Osteoblast (primary cell): ENCODE measurements at places on chromosomes 5 and 9.

DNA sequence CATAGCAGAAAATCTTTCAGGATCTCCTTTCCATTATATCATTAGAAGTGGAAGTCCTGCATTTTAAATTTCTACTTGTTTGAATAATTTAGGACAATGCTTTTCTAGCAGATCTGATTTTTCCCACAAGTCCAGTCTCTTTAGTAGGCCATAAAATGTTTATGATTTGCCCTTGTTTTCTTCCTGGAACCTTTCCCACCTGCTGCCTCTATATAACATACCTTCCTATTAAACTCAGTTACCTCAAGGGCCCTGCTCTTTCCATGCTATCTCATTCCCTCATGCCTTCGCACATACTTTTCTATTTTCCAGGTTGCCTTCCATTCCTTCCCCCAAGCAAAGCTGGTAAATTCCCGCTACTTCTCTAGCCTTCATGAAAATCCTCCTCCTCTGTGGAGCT, 187.0 kb upstream of the EFNA5 start:
- no peak for DNase-seq

- DNase-seq: no peak
Measured at GRCh38 chr9:13588151-13589033, 308.9 kb upstream of the MPDZ start.

DNA sequence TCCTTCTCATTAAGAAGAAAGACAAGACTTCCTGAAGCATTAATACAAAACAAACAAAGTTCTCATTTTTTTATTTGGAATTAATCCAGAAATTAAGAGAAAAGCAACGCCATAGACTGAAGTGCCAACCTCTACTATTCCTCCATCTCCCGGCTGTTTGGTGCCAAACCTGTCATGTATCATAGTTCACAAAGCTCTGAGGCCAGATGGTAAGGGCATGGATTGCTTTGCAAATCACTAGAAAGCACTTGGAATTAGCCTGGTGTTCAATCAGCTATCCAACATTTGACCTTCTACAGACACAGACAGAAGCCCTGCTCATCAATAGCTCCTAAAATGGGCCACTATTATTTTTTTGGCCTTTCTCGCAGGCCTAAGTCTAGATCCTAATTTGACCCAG, 33.8 kb downstream of the HTR1A start:
- DNase-seq: no peak

GRCh38 chr9:127921557-127922120, 4.8 kb upstream of the ST6GALNAC4 start:
- DNase-seq: peak; percentile 96

- DNase-seq: no peak
Measured at GRCh38 chr5:170113522-170113900, 7.8 kb downstream of the FOXI1 start.

DNA sequence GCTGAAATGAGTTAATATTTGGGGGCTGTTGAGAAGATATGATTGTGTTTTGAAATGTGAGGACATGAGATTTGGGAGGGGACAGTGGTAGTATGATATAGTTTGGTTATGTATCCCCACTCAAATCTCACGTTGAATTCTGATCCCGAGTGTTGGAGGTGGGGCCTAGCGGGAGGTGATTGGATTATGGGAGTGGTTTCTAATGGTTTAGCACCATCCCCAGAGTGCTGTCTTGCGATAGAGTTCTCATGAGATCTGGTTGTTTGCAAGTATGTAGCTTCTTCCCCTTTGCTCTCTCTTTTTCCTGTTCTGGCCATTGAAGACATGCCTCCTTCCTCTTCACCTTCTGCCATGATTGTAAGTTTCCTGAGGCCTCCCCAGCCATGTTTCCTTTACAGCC, 386.0 kb downstream of the ARRDC3 start:
- no peak for DNase-seq

DNA sequence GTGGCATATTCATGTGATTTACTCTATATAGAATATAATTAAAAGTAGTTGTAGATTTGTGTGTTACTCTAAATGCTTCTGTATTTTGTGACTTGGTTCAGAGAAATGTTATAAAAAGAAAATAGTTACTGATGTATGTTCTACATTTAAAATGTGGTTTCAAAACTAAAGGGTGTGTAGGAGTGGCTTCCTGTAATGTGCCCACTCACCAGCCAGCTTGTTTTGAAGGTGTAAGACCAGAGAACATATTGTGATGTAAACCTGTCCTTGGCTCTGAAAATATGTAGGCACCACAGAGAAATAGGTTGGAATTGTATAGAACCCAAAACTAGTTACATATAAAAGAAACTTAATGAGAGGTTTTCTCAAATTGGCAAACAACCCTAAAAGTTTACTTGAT, 51.2 kb upstream of the ARRDC3 start:
- no peak for DNase-seq

DNA sequence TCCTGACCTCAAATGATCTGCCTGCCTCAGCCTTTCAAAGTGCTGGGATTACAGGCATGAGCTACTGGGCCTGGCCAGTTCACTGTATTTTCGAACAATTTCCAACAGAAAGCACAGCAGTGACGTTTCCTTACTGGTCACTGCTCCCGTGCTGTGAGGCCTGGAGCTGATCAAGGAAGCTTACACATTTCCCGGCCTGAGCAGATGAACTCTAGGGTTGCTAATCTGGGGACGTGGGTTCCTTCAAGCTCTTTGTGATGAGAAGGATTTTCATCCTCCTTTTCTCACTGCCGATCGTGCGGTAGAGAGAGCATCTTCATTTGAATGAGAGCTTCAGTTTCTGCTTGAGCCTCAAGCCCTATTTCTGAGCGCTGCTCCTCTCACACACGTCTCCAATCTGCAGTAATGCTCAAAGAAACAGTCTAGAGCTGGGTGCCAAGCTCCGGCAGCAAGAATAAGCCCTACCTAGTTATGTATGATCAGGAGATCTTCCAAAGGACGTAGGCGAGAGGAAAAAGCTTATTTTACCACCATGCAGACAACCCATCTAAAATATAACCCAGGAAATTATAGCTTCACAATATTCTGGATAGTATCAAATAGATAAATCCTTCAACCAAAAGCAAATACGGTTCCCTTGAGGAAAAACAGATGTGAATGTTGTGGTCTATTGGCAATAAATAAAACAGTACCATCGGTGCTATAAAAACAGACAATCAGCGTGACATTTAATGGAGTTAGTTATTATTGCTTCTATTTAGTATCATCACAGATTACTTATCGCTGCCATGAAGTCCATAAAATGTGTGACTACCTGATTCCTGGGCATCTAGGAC, 7.3 kb upstream of the SPATA24 start:
- DNase-seq: peak; percentile 48

DNA sequence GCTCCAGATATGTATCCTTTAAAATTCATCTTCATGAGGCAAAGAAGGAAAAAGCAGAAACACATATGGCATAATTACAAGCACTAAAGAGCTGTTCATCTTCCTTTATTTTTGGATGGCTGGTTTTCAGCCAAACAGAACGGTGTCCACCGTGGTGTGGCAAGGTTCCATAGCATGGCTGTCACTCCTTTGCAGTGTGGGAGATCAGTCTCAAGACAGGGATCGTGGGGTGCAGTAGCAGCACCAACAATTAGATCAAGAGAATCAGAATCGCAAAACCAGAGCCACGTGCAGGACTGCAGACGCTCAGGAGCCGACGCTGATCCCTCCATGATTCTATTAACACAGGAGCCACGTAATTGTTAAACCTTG, 79.5 kb downstream of the SEMA4D start:
- no peak for DNase-seq

DNA sequence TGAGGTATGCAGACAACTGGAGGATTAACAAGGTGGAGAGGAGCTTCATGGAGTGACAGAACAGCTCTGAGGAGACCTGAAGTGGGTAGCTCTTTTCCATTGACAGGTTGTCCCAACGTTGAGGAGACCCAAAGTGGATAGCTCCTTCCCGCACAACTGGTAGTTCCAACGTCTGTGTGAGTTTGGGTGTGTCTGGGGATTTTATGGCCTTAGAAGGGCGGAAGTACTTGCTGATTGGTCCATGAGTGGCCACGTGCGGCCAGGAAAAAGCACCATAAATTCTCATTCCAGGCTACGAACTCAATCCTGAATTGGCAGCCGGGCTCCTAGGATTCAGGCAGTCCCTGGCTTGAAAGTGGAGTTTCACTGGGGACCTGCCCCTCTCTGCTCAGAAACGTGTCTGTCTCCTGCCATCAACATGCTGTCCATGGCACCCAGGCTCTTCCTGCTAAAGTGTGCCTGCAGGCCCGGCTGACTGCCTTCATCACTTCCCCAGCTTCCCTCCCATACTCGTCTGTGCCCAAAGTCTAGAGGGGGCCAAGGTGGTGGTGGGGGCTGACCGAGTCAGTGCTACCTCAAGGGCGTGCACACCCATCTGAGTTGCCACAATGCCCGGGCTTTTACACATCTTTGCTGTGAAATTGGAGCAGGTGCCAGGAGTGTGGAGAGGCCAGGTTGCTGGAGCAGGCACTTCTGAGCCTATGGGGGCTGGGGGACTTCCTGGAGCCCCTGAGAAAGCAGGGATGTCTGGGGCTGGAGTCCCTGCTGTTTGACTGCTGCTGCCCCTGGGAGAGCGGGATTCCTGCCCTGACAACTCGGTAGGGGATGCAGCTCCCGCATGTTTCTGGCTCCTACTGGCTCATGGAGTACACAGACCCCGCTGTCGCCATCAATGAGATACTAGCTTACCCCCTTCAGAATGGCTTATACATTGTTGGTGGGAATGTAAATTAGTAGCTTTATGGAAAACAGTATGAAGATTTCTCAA, 2034.6 kb upstream of the ACO1 start:
- DNase-seq: no peak

- peak; percentile 92 for DNase-seq
Measured at GRCh38 chr5:6704361-6704851, 8.8 kb upstream of the TENT4A start.

DNA sequence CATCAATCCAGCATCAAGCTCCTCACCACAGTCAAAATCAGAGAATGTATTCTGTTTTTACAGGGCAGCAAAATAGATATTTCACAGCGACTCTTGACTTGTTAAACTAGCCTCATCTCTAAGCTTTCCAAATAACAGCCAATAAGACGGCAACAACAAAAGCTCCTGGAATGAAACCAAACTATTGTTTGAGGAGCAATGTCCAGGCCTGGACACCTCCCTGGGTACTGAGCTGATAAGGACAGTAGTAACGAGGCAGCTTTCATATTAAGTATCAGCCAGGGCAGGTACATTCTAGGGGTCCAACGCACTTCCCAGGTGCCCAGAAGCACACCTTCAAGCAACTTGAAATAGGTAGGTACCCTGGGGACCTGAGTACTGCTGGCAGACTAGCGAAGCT, 260.3 kb downstream of the ENC1 start:
- no peak for DNase-seq

DNA sequence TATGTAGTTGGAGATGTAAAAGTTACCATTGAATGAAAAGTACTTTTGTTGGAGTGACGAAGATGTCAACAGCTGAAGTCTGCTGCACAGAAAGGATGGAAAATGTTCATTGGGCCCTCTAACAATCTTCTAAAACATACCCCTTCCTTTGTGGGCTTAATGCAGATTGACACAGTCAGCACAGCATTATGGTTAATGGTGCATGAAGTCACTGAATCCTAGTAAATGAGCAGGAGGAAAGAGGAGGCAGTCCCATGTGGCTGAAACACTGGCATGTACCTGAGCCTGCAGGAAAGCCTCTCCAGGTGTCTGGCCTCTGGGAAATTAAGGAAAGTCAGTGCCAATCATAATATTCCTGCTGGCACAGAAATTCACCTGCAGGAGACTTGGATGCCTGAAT, 153.8 kb downstream of the ARL15 start:
- DNase-seq: no peak

DNA sequence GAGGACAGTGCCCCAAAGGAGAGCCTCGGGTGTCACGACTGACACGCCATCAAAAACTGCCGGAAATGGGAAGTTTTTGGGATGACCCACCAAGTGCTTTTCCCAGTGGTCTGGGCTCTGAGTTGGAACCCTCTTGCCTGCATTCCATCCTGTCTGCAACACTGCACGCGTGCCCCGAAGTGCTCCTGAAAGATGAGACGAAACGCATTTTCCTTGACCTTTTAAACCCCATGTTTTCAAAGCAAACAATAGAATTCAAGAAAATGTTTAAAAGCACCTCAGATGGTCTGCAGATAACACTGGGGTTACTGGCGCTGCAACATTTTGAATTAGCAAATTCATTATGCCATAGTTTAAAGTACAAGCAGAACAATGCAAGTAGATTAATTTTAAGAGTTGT, 92.9 kb downstream of the ANKRD18A start:
- no peak for DNase-seq

- no peak for DNase-seq
Measured at GRCh38 chr9:83630938-83631457, 8.1 kb downstream of the IDNK start.

DNA sequence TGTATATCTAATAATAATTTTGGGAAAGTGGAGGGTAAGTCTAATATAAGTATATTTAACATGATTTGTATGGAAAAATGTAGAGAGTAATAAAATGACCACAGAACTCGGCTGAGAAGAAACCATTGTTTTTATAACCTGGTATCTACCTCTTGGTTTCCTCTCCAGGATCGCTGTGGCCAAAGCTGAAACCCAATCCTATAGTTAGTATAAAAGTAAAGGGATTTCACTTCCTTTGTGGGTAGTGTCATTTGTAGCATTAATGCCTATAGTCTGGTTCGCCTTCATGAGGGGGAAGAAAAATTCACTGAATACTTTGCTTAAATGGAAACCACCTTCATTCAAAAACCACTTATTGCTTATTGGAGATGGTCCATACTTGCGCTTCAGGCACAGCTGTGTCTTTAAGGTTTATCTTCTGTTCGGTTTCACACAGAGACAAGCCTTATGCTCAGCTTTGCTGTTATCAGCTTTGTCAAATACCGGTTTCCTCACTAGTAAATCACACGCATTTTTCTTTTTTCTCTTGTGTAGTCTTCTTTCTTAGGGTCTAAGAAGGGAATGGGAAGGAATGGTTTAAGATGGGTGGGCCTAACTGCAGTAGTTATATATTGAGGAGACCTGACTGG, 12.1 kb downstream of the PIK3R1 start:
- no peak for DNase-seq

DNA sequence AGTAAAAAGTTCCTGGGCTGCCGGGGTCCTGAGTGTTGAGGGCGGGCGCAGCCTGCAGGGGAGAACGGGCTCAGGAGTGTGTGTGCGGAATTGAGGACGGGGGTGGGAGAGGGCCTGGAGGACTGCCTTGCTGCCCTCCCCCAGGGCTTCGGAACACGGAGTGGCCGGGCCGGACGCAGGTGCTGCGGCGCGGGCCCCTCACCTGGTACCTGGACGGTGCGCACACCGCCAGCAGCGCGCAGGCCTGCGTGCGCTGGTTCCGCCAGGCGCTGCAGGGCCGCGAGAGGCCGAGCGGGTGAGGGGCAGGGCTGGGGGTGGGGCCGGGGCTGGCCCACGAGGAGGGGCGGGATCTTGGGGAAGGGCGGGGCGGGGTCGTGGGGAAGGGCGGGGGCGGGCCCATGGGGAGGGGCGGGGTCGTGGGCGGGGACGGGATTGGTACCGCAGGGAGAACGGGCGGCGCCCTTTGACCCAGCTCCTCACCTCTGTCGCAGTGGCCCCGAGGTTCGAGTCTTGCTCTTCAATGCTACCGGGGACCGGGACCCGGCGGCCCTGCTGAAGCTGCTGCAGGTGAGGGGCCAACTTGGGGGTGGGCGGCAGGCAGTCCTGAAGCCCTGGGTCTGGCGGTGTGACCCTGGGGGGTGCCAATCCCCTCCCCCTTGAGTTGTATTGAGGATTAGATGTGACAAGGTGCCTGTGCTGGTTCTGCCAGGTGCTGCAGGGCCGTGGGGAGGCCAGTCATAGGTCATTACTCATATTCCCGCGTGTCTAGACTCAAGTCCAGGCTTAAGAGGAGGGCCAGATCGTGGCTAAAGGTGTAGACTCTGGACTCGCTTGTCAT, 7.1 kb downstream of the FPGS start:
- peak; percentile 90 for DNase-seq
